ENCODE measurements at places on chromosomes 2 and 18.
A peak's percentile ranks its signal among the peaks of the same experiment; 100 is the strongest.

GRCh38 chr2:157779794-157780193 is 96.3 kb downstream of the ACVR1 start:
- no peak for DNase-seq

- no peak for DNase-seq
Measured at GRCh38 chr2:76393356-76393755, 682.6 kb upstream of the GCFC2 start.

GRCh38 chr18:1464444-1465217 is 560.0 kb downstream of the ADCYAP1 start:
- no peak for DNase-seq

DNA sequence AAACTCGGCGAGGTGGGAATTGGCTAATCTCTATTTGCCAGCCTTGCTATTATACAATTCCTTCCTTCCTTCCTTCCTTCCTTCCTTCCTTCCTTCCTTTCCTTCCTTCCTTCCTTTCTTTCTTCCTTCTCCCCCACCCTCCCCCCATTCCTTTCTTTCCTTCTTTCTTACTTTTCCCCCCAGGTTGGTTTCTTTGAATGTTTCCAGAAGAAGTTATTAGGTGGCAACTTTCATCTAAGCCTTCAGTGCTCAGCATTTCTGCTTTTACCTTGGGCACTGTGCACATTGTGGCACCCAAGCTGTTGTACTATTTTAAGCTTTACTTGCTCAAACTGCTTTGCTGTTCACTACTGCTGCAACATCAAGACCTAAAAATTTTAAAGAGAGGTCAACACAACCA is 17.2 kb upstream of the CSRNP3 start:
- DNase-seq, result no peak

GRCh38 chr2:45821558-45822271 is 170.2 kb downstream of the PRKCE start:
- DNase-seq, result peak; percentile 81
